ENCODE measurements at places on chromosomes 3 and 15.

DNA sequence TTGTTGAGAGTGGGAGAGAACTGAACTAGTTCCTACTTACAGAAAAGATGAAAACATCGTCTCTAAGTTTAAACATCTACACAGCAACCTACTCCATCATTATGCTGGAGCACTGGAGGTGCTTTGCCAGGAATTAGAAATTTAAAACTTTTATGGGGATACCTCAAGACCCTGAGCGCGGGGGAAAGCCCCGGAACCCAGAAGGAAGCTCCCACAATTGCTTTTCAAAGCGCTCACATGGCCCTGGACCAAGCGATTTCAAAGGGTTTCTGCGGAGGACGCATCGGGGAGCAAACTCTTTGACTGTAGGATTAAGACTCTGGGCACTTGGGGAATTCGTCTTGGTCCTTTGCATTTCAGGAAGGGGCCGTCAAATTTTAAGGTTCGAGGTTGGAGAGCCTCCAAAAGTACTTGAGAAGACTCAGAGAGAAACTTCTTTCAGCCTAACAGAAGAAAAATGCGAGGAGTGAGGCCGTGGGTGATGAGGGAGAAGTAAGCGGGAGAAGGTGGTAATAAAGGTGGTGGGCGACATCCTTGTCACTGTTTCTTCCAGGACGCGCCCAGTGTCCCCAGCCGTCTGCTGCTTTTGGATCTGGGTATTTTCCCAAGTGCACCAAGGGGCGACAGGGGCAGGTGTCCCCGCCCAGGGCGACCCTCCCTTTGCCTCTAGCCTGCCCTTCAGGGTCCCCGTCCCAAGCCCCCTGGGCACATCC, 591 bp downstream of the PROK2 start:
- DNase-seq: no peak

GRCh38 chr3:9198261-9198660, 51.2 kb downstream of the SRGAP3 start:
- DNase-seq: no peak

GRCh38 chr15:34644061-34644460, 60.6 kb upstream of the GOLGA8B start:
- no peak for DNase-seq

- DNase-seq: no peak
Observed at GRCh38 chr3:55564726-55565125, 77.6 kb upstream of the WNT5A start.

- no peak for DNase-seq
Observed at GRCh38 chr15:31345606-31346366, 19.2 kb downstream of the KLF13 start.

GRCh38 chr3:193599393-193599792, 6.4 kb downstream of the OPA1 start:
- no peak for DNase-seq

- no peak for DNase-seq
Observed at GRCh38 chr3:55349851-55350250, 137.3 kb downstream of the WNT5A start.

DNA sequence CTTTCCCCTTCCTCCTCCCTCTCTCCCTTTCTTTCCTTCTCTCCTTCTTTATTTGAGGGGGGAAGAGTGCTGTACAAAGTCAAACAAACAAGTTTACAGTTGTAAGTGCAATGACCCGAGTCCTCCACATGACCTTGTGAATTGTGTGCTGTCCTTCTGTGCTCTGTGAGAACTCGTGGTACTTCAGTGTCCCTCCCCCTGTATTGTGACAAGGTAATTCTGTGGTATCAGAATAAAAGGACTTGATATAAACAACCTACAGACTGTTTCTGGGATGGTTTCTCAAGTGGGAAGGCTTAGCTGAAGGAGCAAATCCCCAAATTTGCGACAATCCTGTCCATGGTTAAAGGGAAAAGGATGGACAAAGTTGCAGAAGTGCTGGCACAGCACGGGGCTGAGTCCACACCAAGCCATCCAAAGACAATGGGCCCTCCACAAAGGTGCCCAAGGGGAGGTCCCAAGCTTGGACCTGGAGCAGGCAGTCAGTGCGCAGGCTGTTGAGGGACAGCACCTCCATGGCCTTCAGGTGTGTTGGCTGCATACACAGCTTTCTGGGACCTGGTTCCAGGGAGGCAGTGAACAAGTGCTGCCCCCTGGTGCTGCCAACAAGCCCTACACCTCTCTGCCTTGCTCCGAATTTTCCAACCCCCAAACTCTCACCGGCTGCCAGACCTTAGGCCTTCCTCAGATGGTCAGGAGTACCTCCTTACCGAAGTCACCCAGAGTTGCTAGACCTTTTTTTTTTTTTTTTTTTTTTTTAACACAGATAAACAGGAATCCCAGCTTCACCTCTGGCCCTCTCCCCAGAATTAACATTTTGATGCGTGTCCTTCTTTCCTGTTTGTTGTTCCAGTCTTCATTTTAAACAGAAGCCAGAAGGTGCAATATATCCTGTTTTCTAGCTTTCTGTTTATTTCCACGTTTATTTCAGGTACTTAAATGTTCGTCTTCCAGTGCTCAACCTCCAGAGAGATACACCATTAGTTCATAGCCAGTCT, 2.6 kb upstream of the APEH start:
- DNase-seq: peak; percentile 84

DNA sequence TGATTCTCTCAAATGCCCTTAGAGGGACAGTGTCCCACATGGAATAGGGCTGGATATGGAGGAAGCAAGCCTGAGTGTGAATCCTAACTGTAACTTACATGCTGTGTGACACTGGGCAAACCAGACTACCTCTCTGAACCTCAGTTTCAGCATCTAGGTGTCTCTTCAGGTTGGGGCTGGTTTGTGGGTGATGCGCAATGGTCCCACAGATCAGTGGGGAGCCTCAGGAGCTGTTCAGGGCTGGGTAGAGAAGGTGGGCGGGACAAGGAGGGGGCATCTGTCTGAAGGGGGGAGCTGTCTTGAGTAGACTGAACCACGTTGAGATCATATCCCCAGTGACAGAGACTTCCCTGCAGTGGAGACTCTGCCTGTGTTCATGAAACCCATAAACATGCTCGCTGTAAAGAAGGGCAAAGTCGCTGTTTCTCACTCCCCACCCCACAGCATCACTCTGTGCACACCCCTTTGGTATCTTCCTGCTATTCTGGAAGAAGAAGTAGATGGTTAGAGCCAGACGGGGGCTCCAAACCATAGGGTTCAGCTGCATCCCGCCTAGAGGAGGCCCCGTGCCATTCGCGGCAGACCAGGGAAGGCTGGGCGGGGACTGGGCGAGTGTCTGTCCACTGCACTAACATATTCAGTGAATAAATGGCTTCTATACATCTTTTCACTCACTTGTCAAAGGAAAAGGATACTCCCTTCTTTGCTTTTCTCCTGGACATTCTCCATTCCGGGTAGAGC, 28.4 kb downstream of the SRPRB start:
- DNase-seq: no peak

DNA sequence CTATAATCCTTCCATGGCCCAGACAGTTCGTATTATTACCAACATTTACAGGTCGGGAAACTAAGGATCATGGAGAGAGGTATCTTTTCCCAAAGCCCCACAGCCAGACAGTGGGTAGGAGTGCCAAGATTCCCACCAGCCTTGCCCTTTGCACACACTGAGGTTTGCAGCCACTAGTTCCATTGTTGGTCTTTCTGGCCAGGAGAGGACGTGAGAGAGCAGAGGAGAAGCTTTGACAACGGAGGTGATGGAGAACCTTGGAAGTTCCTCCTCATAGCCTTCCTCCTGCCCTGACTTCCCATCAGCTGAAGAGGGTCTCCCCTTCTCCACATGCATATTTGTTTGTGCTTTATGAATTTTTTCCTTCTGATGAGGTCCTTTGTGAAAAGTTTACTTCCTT, 50.5 kb upstream of the PLCL2 start:
- no peak for DNase-seq

DNA sequence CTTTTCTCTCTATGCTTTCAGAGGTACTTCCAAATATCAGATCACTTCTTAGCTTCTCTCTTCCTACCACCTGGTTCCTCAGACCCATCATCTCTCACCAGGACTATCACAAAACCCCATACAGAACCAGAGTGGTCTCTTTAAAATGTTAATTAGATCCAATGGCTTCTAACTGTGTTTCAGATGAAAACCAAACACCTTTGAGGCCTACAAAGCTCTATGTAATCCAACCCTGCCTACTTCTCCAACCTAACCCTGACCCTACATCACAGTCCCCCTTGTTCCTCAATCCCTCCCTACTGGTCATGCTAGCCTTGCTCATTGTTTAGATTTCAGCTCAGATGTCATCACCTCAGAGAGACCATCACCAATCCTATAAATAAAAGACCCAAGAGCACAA, 34.8 kb downstream of the SUMF1 start:
- DNase-seq: no peak

DNA sequence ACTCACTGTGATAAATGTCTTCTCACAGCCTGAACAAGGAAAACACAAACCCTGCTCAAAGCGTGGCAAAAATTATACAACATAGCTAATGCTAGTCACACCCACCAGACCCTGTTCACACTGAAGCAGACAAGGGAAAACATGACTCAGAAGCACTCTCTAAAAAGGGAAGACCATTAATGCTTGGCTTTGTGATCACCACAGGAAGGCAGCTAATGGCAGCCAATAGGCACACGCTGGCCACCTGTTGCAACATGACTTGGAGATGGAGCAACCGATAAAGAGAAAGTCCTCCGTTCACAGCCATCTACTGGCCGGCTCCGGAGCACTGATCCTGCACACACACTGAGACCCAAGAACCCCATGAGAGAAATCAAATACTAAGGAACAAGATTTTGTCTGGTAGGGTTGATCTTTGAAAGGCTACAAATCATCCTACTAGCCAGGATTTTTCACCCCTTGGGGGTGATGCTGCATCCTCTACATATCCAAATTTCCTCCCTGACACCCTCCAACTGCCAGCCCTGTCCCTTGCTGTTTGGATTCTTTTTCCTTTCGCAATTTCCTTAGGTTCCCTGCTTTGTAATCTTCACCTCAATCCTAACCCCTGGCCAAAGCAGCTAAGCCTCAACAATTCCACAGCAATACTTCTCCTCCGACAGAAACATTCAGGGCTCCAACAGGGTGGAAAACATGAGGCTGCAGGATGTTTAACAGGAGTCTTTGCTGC, 3.2 kb downstream of the ZXDC start:
- DNase-seq: no peak

DNA sequence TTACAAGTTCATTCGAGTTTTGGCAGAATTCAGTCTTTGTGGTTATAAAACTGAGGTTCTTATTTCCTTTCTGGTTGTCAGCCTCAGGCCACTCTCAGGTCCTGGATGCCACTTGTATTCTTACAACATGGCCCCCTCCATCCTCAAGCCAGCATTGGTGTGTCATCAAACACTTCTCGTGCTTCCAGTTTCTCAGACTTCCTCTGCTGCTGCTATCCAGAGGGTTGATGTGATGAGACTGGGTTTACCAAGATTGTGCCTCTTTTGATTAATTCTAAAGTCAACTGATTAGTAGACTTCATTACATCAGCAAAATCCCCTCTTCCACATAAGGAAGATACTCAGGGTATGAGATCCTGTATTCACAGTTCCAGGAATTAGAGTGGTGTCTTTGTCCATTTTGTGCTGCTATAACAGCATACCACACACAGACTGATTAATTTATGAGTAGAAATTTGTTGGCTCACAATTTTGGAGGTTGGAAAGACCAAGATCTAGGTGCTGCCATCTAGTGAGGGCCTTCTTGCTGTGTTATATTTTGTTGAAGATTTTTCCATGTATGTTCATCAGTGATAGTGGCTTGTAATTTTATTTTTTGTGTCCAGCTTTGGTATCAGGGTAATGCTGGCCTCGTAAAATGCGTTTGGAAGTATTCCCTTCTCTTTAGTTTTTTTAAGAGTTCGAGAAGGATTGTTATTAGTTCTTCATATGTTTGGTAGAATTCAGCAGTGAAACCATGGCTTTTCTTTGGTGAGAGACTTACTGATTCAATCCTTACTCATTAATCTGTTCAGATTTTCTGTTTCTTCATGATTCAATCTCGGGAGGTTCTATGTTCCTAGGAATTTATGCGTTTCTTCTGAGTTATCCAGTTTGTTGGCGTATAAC, 11.1 kb downstream of the LRCH3 start:
- no peak for DNase-seq

GRCh38 chr3:14274999-14275961, 96.7 kb downstream of the LSM3 start:
- DNase-seq: no peak

GRCh38 chr3:25783661-25784512, 644 bp upstream of the NGLY1 start:
- DNase-seq: no peak

GRCh38 chr3:130789782-130790322, 43.2 kb upstream of the PIK3R4 start:
- no peak for DNase-seq

- no peak for DNase-seq
Observed at GRCh38 chr3:183845090-183845489, 19.7 kb upstream of the MAP6D1 start.

- no peak for DNase-seq
Observed at GRCh38 chr3:63344661-63345060, 66.6 kb downstream of the SYNPR start.

- DNase-seq: no peak
Observed at GRCh38 chr3:79368403-79368802, 399.4 kb downstream of the ROBO1 start.

DNA sequence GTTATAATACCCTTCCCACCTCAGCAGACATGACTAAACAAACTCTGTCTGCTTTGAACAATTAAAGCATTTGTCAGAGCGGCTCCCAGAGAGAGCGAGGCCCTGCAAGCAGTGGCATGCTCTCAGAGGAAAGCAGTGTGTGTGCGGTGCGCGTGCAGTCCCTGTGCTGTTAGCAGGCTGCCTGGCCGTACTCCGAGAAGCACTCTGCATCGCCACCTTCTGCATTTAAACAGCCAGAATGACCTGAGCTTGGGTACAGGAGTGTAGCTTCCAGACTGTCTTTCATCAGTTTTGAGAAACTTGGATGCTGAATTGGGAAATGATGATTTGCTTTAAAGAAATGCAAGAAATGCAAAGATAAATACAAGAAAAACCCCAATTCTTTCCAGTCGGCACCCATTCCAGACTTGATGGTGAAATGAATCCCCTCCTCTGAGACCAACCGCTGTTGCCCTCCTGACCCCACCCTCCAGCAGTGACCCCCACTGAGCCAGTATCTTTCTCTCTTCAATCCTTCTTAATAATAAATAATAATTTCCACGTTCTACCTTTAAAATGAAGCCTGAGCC, 113.5 kb downstream of the VGLL4 start:
- DNase-seq: no peak

Measured in GM10248 (cell line).